ENCODE measurements at places on chromosomes 12 and 14. TPM values are rescaled to one million over a fixed set of nuclear protein-coding genes. Genes with fewer than 3 reads are reported as not detected.

The LALBA gene
- polyA plus RNA-seq, result not detected

The LPAR5 gene
- not detected for polyA plus RNA-seq

The RBP5 gene
- 0.38 TPM for polyA plus RNA-seq

GRCh38 chr14:72615451-72616121 is 278.3 kb downstream of the DPF3 start:
- peak; percentile 60 for DNase-seq
- peak overlapping the region; percentile 38 for H3K27ac ChIP-seq
- H3K4me3 ChIP-seq, result no peak overlapping the region
- H3K27me3 ChIP-seq, result no peaks in the 10 kb centered on the region

DNA sequence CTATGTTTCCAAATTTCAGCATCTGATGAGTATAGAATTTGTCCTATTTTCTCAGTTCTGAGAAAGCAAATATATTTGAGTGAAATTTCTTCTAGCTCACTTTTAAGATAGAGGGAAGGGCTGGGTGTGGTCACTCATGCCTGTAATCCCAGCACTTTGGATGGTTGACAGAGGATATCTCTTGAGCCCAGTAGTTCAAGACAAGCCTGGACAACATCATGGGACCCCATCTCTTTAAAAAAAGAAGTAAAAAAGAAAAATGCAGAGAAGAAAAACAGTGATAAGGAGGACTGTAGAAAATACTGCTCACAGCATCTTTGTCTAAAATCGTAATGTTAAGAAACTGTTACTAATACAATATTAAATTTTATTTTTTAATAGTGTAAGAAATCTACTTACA is 2.3 kb upstream of the OR6C70 start:
- no peak for DNase-seq
- H3K4me1 ChIP-seq, result no peaks in the 10 kb centered on the region
- no peak overlapping the region for H3K4me3 ChIP-seq

GRCh38 chr12:114238808-114239207 is 167.1 kb downstream of the TBX5 start:
- no peak overlapping the region for H3K27ac ChIP-seq
- DNase-seq, result peak; percentile 53
- H3K36me3 ChIP-seq, result no peaks in the 10 kb centered on the region
- no peak overlapping the region for H3K4me3 ChIP-seq
- peaks cover 5% of the 10 kb centered on the region for H3K4me1 ChIP-seq

GRCh38 chr12:130743176-130743575 is 27.1 kb upstream of the RIMBP2 start:
- H3K27me3 ChIP-seq, result no peaks in the 10 kb centered on the region
- H3K36me3 ChIP-seq, result no peaks in the 10 kb centered on the region
- no peak for DNase-seq
- no peak overlapping the region for H3K27ac ChIP-seq
- no peak overlapping the region for H3K4me3 ChIP-seq
- H3K4me1 ChIP-seq, result no peaks in the 10 kb centered on the region

DNA sequence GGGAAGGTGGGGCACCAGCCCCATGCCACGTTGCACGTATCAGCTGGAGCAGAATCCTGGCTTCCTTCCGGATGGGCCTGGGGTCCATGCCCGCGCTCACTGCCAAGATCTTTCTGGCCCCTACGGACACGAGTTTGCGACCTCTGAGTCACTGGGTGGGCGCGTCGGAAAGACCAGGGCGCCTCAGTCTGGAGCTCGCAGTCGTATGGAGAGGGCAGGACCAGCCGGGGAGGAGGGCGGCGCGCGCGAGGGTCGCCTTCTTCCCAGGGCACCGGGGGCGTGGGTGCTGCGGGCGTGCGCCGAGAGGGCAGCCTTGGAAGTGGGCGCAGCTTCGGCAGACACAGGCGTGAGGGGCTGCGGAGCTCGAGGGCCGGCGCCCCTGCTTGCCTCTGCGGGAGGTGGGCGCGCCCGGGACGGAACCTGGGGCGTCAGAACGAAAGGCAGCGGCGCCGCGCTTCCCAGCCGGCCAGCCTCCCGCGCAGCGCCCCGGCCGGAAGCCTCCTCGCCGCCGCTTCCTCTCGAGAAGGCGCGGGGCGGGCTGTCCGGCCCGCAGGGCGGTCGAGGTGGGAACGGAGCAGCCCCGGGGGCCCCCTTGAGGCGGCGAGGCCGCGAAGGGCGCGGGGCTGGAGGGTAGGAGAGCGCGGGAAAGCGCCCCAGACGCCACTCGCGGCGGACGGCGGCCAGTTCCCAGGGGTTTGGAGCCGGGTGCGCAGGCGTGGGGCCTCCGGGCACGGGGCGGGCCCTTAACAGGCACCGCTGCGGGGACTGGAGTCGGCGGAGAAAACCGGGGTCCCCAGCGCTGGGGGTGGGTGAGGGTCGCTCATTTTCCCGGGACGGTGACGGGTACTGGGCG is at the start of gene ARL6IP4:
ARL6IP4 (plus strand) TSS at position 499 of the 853 bp plus-strand sequence. CDS start 459 bp downstream, outside the sequence.
- no peaks in the 10 kb centered on the region for H3K27me3 ChIP-seq
- H3K27ac ChIP-seq, result peak within 1 kb of the TSS; percentile 61
- peak; percentile 86 for DNase-seq
- no peaks in the 10 kb centered on the region for H3K36me3 ChIP-seq
- peaks cover 18% of the 10 kb centered on the region for H3K4me1 ChIP-seq

GRCh38 chr12:48237162-48237561 is 34.1 kb upstream of the OR10AD1 start:
- H3K36me3 ChIP-seq, result no peaks in the 10 kb centered on the region
- no peak overlapping the region for H3K27ac ChIP-seq
- no peaks in the 10 kb centered on the region for H3K27me3 ChIP-seq
- no peak for DNase-seq

GRCh38 chr12:124518051-124518932 is 49.1 kb downstream of the NCOR2 start:
- H3K4me1 ChIP-seq, result peaks cover 49% of the 10 kb centered on the region
- peak; percentile 98 for DNase-seq
- H3K36me3 ChIP-seq, result no peaks in the 10 kb centered on the region
- H3K27ac ChIP-seq, result peak overlapping the region; percentile 100

- no peaks in the 10 kb centered on the region for H3K27me3 ChIP-seq
- no peak for DNase-seq
- H3K27ac ChIP-seq, result no peak overlapping the region
- peaks cover 13% of the 10 kb centered on the region for H3K4me1 ChIP-seq
- no peak overlapping the region for H3K4me3 ChIP-seq
- H3K36me3 ChIP-seq, result no peaks in the 10 kb centered on the region
Observed at GRCh38 chr14:79586989-79587598, 624.2 kb downstream of the DIO2 start.

- no peaks in the 10 kb centered on the region for H3K36me3 ChIP-seq
- no peaks in the 10 kb centered on the region for H3K27me3 ChIP-seq
- H3K27ac ChIP-seq, result no peak overlapping the region
- H3K4me1 ChIP-seq, result peaks cover 51% of the 10 kb centered on the region
Observed at GRCh38 chr14:32597771-32598170, 268.7 kb downstream of the AKAP6 start.

DNA sequence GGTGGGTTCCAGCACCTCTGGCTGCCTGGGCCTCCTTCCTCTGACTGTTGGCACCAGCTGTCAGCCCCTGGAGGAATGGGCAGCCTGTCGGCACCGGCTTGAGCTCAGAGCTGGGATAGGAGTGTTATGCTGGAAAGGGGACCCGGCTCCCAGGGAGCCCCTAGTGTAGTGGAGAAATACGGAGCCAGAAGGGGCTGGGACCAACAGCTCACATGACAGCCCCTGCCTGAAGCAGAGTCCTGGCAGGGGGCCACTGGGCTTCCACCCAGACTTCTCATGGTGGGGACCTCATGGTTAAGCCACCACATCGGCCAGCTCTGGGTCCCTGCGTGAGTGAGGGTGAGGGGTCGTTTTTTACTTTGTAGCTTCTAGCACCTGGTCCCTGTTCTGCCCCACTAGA is 174.5 kb downstream of the TSPAN9 start:
- no peaks in the 10 kb centered on the region for H3K36me3 ChIP-seq
- H3K4me3 ChIP-seq, result no peak overlapping the region
- no peaks in the 10 kb centered on the region for H3K27me3 ChIP-seq
- no peak for DNase-seq
- no peak overlapping the region for H3K27ac ChIP-seq

DNA sequence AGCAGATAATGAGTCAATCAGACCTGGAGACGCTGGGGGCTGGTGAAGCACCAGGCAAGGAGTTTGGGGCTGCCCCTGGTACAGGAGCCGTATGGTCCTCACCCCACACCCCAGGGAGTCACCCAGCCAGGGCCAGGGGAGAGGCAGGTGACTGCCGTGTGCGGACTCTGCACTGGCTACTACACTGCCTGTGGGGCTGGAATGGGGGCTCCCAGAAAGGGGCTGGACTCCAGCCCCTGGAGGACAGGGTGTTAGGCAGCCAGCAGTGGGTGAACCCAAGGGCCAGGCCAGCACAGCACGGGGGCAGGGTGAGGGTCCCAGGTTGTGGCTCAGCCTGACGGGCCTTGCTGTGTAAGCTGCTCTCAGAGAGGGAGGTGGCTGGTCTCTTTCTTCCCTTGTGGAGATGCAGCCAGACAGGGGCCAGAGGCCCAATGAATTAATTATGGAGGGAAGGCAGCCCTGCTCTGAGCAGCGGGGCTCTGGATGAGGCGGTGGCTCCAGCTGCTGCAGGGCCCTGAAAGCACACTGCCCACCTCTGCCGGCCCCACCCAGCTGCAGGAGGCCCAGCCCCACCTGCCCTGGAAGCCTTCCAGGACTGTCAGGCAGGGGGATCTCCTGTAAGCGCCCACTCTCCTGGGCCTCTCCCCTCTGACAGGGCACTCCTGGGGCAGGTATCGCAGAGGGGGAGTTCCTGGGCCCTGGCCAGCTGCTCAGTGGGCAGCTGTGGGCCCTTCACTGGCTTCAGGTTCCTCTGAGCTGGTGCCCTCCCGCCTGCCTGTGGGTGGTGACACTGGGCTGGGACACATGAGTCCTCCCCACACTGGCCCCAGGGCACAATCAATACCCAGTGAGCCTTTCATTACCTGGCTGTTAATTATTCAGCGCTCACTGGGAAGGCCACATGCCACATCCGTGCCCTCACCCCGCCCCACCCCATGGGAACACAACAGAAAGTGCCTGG is 142.5 kb upstream of the C14orf180 start:
- H3K27me3 ChIP-seq, result no peaks in the 10 kb centered on the region
- H3K4me1 ChIP-seq, result no peaks in the 10 kb centered on the region
- no peaks in the 10 kb centered on the region for H3K36me3 ChIP-seq
- no peak for DNase-seq
- no peak overlapping the region for H3K27ac ChIP-seq

DNA sequence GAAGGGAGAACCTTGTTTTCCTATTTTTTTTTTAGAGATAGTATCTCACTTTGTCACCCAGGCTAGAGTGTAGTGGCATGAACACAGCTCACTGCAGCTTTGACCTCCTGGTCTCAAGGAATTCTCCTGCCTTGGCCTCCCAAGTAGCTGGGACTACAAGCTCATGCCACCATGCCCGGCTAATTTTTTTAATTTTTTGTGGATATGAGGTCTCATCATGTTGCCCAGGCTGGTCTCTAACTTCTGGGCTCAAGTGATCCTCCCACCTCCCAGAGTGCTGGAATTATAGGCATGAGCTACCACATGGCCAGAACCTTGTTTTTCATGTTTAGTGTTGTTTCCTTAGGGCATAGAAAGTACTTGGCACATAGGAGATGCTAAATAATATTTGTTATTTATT is 13.5 kb downstream of the MANSC1 start:
- no peak overlapping the region for H3K4me3 ChIP-seq
- H3K27me3 ChIP-seq, result no peaks in the 10 kb centered on the region
- H3K36me3 ChIP-seq, result no peaks in the 10 kb centered on the region
- no peak for DNase-seq
- H3K4me1 ChIP-seq, result no peaks in the 10 kb centered on the region

DNA sequence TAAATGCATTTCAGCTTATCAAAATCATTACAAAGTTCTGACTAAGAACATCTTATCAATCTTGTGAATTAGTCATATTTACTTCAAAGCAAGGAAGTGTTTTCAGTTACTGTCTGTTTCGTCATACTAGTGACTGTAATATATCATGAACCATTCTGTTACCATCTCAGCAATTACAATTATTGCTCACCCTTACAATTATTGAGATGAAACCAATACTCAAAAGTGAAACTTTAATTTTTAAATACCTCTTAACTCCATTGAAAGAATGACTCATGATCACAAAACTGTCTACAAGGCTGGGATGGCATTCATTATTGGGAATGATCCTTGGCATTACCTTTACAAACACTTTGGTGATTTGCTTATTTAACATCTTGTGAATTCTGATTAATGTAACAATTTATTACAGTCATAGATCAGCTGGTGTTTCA is 90.3 kb downstream of the RPS6KA5 start:
- no peak overlapping the region for H3K4me3 ChIP-seq
- DNase-seq, result no peak
- no peak overlapping the region for H3K27ac ChIP-seq
- no peaks in the 10 kb centered on the region for H3K4me1 ChIP-seq

DNA sequence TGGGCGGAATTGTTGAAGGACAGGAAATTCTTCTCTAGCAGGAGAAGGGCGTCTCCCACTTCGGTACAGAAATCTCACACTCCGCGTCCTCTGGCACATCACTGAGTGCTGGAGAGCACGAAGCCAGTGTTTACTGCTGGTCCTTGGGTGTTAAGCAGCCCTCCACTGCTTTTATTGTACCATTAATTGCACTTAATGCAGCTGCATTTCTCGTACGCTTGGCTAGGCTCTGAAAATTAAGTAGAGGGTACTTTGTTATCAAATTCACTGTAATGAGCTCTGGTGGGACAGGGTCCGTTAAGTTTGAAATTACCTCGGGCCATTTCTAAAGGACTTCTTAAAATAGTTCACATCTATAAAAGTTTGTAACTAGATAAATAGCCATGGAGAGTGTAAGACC is 411.2 kb downstream of the NPAS3 start:
- H3K4me3 ChIP-seq, result no peak overlapping the region
- DNase-seq, result no peak
- H3K27me3 ChIP-seq, result 0 out of 2 replicates have a peak, but pooled peaks cover 5% of the 10 kb centered on the region

DNA sequence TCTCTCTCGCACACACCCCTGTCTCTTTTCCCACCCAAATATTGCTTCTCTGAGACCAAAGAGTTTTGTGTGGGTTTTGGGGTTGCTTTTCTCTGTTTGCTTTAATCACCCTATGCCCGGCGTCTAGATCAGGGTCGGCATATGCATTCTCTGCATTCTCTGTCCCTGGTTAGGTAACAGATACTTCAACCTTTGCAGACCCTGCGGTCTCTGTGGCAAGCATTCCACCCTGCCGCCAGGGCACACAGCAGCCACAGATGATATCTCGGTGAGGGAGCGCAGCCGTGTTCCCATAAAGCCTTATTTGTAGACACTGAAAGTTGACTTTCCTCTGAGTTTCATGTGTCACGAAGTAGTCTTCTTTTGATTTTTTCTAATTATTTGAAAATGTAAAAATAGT is 110.4 kb upstream of the FZD10 start:
- no peak for DNase-seq
- H3K4me1 ChIP-seq, result no peaks in the 10 kb centered on the region
- no peak overlapping the region for H3K27ac ChIP-seq
- H3K4me3 ChIP-seq, result no peak overlapping the region
- no peaks in the 10 kb centered on the region for H3K36me3 ChIP-seq

GRCh38 chr12:6691473-6691872 is 2.3 kb upstream of the ZNF384 start:
- no peak overlapping the region for H3K27ac ChIP-seq
- H3K4me3 ChIP-seq, result no peak overlapping the region
- no peaks in the 10 kb centered on the region for H3K36me3 ChIP-seq
- peaks cover 24% of the 10 kb centered on the region for H3K4me1 ChIP-seq
- peak; percentile 53 for DNase-seq

- no peak overlapping the region for H3K4me3 ChIP-seq
- DNase-seq, result peak; percentile 66
- no peaks in the 10 kb centered on the region for H3K36me3 ChIP-seq
- H3K27me3 ChIP-seq, result no peaks in the 10 kb centered on the region
Observed at GRCh38 chr14:33676135-33676566, 274.7 kb downstream of the EGLN3 start.

- no peaks in the 10 kb centered on the region for H3K27me3 ChIP-seq
- H3K4me1 ChIP-seq, result peaks cover 18% of the 10 kb centered on the region
- no peak overlapping the region for H3K4me3 ChIP-seq
- no peak overlapping the region for H3K27ac ChIP-seq
Observed at GRCh38 chr14:96109596-96110355, 70.6 kb downstream of the C14orf132 start.
